NCI-H774 (cell line): ENCODE measurements at places on chromosomes 2 and 18.

GRCh38 chr2:123895651-123896050 lies 129.4 kb upstream of the CNTNAP5 start:
- DNase-seq = no peak

- peak; percentile 9 for DNase-seq
Measured at GRCh38 chr2:225002656-225003045, 39.6 kb downstream of the DOCK10 start.

DNA sequence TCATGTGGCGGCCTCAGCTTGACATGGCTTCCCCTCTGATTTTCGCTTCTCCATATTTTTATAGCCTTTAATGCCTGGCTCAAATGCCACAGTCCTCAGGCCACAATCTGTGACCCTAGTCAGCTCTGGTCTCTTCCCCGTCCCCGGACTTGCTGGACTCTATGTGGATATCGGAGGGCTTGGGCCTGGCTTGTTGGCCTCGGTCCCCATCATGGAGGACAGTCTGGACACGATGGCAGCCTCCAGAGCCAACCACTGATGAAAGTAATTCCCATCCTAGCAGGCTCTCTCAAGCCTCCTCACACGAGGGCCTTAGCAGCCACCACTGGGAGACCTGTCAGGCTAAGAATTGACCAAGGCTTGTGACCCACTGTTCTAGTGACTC lies 61.6 kb downstream of the LPIN1 start:
- no peak for DNase-seq

DNA sequence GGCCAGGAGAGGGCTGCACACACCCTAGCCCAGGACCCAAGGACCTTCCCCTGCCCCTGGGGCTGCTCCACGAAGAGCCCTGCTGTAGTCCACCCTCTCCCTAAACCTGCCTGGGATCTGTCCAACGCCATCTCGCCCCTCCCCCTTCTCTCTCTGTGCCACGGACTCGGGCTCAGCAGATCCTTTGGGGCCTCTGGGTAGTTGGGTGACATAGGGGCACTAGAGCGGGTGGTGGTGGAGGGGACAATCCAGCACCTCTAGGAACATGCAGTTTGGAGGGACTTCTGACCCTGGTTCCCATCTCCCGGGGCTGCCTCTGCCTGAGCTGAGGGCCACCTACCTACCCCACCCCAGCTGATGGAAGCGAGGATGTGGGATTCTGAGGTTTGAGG lies 7.3 kb upstream of the CRYBA2 start:
- peak; percentile 20 for DNase-seq

DNA sequence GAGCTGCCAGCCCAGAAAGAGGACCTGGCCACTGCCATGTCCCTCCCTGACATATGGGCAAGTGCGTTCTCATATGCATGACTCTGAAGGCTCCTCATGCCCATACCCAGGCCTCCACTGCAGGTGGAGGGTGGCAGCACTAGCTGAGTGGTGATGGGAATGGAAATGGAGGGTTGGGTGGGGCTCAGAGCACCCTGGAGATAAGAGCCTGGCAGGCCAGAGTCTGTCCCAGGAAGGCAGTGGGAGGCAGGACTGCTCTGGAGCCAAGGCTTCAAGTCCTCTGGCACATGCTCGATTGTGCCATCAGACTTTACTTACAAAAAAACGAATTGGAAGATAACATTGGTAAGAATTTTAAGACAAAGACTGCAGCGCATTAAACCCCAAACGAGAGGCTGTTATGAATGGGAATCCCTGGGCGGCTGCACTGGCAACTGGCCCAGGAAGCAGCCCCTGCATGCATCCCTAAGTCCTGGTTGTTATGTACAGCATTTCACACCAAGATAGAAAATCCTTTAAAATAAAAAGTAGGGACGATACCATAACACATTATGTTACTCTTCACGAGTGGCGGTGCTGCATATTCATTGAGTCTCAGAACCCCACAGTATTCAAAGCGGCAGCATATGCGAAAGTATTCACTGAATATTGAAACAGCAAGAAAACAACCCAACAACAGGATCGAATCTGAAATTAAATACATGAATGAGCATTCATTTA lies 81.7 kb upstream of the FAM98A start:
- DNase-seq = no peak

- no peak for DNase-seq
Measured at GRCh38 chr2:160581448-160581847, 87.8 kb upstream of the RBMS1 start.

DNA sequence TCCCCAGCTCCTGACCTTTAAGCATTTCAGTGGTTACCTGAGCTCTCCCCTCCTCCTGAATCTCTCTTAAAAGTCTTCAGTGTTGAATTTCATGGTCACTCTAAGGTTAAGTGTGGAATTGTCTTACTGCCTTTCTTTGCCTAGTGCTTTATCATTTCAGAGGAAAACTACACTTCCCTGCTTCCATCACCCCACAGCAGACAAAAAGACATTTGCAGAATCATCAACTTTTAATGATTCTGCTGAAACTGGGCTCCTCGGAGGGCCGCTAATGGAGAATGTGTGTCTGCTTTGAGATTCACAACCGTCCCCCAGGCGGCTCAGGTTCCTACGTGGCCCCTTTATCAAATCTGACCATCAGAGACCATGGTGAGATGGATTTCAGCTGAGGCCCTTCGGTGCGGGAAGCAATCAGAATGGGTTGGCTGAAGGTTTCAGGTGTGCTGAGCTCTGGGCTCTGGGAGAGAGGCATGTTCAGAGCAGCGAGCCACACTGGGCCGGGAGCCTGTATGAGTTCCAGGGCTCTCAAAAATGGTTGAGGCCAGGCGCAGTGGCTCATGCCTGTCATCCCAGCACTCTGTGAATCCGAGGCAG lies 41.9 kb upstream of the TBC1D8 start:
- DNase-seq = no peak

DNA sequence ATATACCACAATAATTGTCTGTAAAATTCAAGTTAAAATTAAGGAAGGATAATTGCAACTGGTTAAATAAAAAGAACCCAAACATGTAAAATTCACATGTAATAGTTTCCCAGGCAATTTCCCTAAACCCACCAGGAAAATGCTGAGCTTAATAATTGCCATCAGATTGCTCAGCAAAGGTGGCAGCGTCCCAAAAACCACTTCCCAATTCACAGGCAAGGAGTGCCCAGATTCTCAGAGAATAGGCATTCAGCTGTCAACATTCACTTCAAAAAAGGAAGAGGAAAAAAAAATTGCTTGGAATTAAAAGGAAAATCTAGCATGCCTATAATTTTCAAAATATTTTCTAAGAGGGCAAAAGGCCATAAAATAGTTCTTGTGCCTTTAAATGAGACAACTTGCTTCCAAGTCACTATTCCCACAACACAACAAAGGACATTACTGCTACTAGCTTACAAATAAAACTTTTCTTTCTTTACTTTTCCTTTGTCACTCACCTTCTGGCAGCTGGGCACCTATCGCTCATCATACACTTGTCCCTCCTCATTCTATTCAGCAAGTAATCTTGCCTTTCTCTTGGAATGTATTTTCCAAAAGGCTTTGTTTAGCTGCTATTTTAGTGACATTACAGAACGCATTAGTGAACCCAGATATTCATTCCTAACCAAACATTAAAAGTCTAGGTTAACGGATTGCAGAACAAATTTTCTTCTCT lies 15.2 kb downstream of the SRBD1 start:
- no peak for DNase-seq

DNA sequence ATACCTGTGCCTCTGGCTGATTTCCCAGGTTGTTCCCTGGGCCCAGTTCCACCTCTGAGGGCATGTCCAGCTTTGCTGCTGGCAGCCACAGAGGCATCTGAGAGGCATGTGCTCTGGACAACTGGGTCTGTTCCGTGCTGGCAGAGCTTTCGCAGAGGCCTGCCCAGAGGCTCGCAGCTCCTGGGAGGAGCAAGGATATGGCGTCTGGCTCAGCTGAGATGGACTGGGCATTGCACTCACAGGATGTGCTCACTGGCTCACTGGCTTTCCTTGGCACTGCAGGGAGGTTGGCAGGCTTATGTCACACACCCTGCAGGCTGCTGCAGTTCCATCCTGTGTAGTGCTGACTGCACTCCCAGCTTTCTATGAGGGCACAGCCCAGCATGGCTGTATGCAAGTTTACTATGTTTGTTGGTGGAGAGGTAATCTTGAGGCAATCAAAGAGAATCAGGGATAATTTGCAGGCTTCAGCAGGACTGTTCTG lies 172.3 kb downstream of the PRKCE start:
- peak; percentile 73 for DNase-seq

- DNase-seq = no peak
Measured at GRCh38 chr2:67836866-67837265, 225.9 kb downstream of the C1D start.

DNA sequence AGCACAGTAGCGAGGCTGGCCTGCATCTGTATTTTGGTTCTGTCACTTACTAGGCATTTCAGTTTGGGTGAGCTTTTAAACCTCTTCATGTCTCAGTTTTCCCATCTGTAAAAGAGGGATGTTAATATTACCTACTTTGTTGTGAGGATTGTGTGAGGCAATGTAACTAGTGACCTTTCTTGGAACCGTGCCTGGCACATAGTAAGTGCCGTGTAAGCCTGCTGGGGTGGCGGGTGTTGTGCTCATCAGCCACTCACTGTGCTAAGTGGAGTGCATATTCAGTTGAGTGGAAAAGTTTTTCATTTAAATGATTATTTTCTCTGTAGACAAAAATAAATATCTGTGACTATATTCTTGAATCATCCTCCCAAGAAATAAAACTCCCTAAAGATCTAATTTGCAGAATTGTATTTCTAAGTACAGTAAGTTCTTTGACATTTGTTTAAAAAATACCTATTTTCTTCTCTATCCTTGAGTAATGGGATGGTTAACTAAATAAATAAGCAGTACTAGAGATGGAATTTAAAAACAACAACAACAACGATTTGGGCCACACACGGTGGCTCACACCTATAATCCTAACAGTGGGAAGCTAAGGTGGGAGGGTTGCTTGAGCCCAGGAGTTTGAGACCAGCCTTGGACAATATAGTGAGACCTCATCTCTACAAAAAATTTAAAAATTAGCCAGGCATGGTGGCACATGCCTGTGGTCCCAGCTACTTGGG lies 56.7 kb downstream of the MALT1 start:
- DNase-seq = no peak

GRCh38 chr2:176813156-176813555 lies 399.4 kb upstream of the HNRNPA3 start:
- DNase-seq = no peak

- DNase-seq = peak; percentile 38
Measured at GRCh38 chr2:30208453-30208852, 22.9 kb upstream of the LBH start.

DNA sequence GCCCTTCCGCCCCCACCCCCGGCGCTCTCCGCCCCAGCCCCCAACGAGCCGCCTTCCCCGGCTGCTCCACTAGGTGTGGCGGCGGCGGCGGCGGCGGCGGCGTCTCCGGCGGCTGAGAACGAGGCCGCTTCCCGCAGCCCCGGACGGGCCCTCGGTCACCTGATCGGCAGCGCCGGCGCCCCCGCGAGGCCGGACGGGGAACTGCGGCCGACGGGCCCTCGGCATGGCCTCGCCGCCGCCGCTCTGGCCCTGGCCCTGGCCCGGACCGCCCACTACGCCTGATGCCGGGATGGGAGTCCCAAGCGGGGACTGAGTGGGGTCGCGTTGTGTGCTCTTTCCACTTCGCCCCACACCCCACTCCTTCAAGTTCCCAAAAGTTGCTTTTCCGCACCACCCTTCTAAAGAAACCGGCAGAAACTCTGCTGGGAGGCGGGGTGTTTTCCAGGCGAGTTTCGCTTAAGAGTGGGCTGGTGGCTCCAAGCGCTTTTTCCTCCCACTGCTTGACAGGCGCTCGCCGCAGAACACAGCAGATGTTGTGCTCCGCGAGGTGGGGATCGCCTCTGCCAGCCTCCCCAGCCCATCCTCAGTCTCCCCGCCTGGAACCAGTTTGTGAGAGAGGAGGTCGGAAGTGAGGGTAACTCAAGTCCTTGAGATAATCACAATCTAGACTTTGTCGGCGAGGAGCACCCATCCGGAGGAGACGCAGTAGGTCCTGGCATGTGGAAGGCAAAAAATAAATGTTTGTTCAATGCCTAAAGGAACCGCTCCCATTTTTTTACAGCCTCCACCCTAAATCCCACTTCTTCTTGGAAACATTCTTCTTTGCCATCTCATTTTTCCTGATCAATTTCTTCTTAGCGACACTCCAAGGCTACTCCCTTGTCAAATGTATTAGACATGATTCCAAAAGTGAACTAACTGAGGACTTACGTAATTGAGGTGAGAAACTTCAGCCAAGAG lies at the start of gene NCKAP1:
TSS of gene NCKAP1 (minus strand) at position 117 of the 960 bp plus-strand sequence. CDS start 358 bp downstream, outside the sequence.
- peak; percentile 78 for DNase-seq

DNA sequence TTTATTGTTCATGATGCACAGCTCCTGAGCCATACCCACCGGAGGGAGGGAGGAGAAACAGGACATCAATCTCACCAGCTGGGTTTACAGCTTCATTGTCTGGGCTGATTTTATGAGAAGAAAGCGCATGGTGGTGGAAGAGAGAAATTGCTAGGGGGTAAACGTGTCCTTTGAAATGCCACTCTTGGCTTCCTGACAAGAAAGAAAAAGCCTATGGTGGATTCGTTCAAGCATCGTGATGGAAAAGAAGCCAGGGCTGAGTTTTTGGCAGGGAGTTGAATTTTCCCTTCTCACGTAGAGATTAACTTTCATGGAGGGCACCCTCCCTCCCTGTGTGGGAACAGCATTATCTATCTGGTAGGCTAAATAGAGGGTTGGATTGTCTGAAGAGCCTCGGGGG lies 502.0 kb downstream of the SLC4A3 start:
- DNase-seq = no peak

DNA sequence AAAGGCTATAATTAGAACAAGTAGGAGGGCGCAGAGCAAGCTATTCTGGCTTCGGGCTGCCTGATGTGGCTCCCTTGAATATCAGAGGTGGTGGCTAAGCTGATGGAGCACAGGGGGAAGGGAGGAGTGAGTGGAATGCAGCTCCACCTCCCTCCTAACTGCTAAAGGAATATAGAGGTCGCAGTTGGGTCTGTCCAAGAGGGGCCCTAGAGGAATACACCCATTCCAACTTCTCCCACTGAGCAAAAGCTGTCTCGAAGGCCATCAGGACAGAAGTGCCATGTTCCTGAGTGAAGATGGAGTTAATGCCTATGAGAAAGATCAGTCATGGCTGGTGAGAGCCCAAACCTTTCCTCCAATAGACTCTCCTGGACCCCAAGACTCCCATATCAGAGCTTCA lies 32.8 kb upstream of the MARCO start:
- DNase-seq = no peak

DNA sequence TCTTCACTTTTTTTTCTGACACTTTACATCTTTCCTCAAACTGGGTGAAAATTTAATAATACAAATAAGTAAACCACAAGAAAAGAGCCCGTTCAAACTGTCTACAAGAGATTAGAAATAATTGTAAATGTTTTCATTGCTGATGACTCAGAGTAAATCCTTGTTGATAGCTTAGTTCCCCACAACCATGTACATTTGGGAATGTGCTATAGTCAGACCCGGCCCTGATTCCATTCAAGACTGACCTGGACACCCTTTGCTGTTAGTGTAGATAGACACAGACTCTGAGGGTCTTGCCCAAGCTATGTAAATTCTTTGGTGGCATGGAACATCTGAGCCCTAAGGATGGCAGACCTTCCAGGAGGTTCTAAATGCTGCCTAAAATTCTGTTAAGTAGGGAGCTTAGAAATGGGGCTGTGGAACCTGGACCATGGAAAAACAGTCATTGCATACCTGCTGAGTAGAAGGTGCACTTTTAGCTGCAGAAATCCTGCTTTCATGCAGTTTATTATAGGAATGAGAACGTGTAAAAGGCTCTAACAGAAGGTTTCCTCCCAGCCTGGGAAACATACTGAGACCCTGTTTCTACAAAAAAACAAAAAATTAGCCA lies 3.7 kb downstream of the MALT1 start:
- no peak for DNase-seq
